Right forelimb (tissue), 1 donor: ENCODE measurements at places on chromosomes 2 and 18.

- no peak for DNase-seq
These were observed 10.6 kb downstream of the C18orf63 start for GRCh38 chr18:74326231-74326630.

GRCh38 chr2:198141726-198142125 is 337.3 kb downstream of the PLCL1 start:
- DNase-seq, result no peak

DNA sequence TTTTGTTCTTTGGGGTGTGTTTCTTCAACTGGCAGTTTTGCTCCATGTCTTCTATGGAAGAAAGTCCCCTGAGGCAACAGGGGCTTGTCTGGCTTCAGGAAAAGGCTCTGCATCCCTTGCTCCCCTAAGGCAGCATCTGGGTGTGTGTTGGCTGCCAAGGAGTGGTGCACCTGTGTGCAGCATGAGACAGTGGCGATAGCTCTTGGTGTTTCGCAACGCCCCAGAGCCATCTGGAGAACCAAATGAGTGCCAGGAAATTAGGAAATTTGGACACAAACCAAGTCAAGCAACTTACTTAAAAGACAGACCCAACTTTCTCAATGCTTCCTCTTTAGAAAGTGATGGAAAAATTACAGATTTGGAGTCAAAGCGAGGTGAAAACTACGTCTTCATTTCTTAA is 1044.4 kb upstream of the CNTNAP5 start:
- DNase-seq, result peak; percentile 63

DNA sequence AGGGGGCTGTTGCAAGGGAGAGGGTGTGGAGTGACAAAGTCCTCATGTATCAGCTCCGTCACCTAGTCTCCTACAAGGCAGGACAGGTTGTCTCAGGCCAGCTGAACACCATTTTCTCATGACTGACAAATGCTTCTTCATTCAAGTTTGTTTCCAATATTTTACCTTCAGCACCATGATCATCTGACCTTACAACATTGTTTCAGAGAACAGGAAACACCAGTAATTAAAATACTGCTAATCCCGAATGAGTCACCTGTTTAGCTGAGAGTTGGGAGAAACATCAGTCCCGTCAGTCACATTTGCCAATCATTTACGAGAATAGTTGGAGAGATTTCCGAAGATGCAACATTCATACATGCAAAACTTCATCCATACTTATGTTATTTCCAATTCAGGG is 25.7 kb upstream of the SP5 start:
- no peak for DNase-seq

- no peak for DNase-seq
These were observed 21.0 kb downstream of the ZSWIM2 start for GRCh38 chr2:186827862-186828492.

DNA sequence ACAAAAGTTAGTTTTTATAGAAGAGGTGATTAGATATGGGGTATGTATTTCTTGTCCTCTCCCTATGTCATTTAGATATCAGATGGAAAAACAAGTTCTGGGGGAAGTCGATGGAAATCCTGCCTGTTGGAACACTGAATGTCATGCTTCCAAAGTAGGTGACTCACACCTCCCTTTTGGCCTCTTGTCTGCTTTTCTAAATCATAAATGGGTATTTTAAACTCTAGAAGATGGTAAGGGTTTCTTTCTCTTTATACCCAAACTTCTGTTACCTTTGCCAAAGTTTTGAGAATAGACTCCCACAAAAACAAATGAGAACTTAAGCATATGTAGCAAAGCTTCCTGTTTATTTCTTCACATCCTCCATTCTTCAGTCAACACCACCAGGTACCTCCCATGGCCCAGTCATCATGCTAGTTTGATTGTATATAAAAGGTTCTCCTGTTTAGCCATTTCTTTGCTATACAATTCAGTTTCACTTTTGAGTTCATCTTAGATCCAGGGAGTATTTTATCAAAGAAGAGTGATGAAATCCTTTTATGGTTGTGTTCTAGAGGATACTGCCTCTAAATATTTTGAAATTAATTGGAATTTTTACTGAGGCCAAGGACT is 63.9 kb downstream of the PRKRA start:
- no peak for DNase-seq

DNA sequence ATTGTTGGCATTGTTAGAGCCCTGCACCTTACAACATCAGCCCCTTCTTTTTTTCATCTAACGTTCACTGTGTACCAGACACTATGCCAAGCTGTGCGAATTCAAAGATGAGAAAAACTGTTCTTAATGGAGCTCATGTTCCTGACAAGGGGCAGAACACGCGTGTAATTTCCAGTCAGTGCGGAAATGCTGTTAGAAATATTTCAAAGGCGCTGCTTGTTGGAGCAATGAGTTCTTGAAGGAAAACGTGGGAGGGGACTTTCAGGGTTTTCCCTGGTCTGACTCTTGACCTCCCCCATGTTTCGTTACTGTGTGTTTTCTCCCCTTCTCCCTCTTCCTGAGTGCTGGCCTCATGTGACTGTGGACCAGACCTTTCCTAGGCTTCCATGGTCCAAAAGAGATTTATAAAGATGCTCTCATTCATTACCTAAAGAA is 1.5 kb downstream of the MTHFD2 start:
- DNase-seq, result no peak

DNA sequence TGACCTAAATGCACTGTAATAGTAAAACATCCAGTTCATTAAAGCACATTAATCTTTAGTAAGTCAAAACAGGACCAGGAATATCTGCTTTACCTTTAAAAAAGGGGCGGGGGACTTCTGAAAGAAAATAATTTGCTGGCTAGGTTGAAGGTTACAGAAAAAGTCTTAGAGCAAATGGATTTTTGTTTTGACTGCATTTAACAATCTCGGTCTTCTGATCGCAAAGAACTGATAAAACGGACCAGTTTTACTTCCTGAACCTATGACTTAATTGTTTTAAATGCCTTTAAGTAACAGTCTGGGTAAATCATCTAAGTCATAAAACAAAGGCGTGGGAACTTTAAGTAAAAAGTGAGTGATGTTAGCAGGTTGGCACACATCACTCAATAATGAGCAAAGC is 783 bp downstream of the BUB1 start:
- DNase-seq, result no peak

GRCh38 chr2:237629739-237630138 is 2.4 kb downstream of the LRRFIP1 start:
- DNase-seq, result no peak

GRCh38 chr2:234603619-234604018 is 106.7 kb upstream of the ARL4C start:
- no peak for DNase-seq

- peak; percentile 62 for DNase-seq
These were observed 155.0 kb downstream of the TTC32 start for GRCh38 chr2:19746611-19747309.

- DNase-seq, result no peak
These were observed 69.4 kb upstream of the MMADHC start for GRCh38 chr2:149656996-149657395.

DNA sequence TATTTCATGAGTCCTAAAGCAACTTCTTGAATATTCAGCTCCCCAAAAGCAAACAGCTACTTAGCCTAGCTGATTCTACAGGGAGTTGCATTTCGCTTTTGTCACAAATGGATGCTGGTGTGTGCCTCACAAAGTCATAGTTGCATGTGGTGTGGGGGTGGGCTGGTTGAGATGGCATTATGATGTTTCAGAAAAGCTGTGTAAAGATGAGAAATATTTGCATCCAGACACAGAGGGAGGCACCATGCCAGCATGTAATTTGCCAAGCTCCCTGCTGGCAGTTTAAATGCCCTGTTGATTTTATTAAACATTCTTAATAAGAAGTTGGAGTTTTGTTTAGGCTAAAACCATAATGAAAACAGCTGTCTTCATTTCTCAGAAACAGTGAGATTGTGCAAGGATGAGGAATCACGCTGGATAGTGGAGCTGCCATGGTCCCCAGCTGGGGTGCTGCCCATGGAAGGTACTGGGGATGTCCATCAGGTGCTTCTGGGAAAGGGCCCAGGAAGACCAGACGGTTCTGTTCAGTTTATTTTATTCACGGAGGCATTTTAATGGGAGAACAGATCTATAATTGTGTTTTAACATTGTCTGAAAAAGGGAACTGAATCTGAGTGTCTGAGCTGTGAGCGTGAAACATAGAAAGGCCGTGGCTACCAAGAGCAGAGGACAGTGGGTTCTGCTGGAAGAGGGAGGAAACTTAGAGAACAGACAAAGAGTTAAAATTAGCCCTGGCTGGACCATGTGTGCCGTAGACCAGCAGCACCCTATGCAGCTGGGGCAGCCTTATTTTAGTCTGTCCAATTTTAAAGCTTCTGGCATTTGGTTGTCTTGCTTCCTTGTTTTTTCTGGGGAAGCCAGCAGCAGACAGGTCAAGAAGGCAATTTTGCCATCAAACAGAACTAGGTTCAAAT is 177.1 kb downstream of the FAM210A start:
- DNase-seq, result no peak

- no peak for DNase-seq
These were observed 1.4 kb upstream of the DOK6 start for GRCh38 chr18:69399253-69399652.

GRCh38 chr2:157355618-157356017 is 30.0 kb upstream of the ERMN start:
- DNase-seq, result no peak

DNA sequence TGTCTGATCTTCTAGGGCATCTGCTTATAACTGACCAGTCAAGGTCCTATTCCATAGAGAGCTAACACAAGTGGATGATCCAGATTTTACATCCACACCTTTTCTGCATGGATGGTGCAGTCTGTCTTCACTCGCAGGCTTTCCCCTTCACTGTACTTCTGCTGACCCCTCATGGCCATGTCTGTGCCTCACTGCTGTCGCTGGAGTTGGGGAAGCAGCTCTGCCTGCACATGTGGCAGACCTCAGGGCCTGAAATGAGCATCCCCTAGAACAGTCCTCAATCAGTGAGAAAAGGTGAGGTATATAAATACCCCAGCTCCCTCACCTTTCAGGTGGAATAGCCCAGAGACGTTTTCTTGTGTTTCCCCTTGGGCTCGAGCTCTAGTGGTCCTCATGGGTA is 233.8 kb downstream of the ANKRD36B start:
- DNase-seq, result no peak

GRCh38 chr2:215171796-215172195 is 33.4 kb upstream of the ABCA12 start:
- no peak for DNase-seq

- no peak for DNase-seq
These were observed 34.0 kb downstream of the LBH start for GRCh38 chr2:30265052-30266015.

GRCh38 chr2:151862700-151863099 is 34.5 kb upstream of the ARL5A start:
- DNase-seq, result no peak

GRCh38 chr2:158395166-158395565 is 61.4 kb downstream of the CCDC148 start:
- no peak for DNase-seq

DNA sequence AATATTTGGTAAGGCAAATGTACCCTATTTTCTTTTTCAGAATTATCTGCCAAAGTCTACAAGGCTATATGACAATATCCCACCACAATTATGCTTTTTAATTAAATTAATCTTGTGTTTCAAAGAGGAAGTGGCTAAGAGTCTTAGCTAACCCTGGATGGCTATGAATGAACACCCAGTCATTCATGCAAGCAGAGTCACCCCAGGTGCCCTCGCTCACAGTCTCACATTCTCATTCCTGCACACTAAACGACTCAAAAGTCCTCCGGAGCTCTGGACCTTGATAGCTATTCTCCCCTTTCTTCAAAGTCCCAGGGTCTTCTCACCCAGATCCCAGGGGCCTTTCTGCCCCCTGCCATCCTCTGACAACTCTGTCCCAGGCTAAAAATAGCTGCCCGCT is 42.1 kb upstream of the MRPL19 start:
- no peak for DNase-seq

DNA sequence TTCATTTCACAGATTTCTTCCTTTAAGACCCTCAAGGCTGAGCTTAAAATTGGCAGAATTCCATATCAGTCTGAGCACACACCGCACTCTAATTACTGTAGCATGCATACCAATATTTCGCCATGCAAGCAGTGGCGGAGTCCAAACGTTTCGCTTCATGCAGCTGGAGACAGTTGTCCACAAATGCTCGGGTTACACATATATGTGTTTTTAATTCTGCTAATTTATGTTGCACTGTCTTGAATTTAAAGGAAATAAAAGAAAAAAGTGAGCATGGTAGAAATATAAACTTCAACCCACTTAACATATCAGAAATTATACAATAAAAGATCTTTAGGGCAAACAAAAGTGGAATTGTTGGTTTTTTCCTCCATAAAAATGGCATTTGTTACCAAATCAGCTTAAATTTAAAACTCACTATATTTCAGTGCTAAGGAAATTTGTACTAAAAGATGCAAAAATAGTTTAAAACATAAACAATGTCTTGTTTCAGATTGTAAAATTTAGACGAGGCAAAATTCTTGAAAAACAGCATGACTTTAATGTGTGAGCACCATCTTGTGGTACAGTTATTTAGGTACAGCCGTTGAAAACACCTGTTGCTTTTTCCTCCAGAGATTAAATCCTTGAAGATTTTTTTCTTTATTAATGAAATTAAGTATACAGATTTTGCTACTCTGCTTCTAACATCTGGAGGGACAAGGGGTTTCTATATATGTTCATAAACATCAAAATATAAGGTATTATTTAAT is 24.1 kb upstream of the KANSL1L start:
- DNase-seq, result no peak

- no peak for DNase-seq
These were observed 715.8 kb upstream of the SOX11 start for GRCh38 chr2:4976407-4976806.

DNA sequence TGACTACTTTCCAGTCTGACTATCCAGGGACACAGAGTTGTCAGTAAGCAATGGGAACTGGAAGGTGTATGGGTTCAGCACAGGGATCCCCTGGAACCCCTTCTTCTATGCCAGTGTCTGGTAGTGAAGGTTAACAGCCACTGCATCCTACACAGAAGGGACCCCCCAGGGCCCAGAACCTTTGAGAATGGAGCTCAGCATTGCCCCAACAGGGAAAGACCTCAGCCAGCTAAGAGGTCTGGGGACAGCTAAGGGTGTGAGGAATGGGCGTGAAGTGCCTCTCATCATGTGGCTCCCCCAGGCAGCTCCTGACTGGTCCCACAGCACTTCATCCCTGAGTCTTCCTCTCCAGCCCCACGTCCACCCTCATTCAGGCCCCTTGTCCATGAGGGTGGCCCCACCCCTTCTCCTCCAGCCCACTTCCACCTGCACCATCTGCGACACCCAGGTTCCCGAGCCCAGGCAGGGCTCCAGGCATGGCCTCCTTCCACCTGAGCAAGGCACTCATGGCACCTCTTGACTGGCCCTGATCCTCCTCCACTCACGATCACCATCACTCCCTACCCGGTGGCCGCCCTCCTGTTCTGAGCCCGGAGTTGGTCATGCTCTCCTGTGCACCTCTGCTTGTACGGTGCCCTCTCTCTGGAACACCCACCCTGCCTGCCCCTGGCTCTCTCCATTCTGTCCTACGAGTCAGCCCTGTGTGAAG is 77.1 kb downstream of the SFXN5 start:
- DNase-seq, result peak; percentile 34

DNA sequence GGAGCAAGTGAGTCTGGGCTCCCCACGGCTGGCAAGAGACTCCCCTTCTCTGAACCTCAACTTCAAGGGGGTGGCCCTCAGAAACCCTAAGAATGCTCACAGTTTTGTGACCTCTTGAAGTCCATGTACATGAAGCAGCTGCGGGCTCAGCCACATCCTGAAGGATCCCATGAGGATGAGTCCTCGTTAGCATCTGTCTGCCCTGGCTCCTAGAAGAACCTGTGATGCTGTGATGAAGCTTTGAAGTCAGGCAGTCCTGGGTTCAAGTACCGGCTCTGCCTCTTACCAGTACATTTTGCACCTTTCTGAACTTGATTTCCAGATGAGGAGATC is 38.1 kb downstream of the SDC1 start:
- no peak for DNase-seq
